SW480 (cell line): ENCODE measurements at places on chromosomes 1 and 21.

GRCh38 chr1:246577082-246577719, 10.9 kb downstream of the CNST start:
- no peak for DNase-seq

- peak; percentile 70 for DNase-seq
These were observed 576 bp downstream of the CCN1 start for GRCh38 chr1:85580872-85581801.

GRCh38 chr1:27147842-27148518, 6.9 kb downstream of the SLC9A1 start:
- no peak for DNase-seq

GRCh38 chr1:67528141-67528540, 97.9 kb upstream of the SERBP1 start:
- DNase-seq, result no peak

DNA sequence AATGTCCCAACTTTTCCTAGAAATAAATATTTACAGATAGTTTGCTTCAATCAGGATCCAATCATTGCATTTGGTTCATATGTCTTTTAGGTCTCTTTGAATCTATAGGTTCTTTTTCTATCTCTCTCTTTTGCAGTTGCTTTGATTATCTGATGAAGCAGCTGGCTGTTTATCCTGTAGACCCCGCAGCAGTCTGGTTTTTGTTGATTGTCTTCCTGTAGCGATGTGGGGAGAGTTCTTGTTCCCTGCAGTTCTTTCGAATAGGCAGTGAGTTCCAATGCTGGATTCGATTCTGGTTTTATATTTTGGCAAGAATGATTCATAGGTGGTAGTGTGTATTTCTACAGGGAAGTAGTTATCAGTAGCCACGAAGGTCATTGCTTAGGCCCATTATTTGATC, 7.4 kb upstream of the MIXL1 start:
- DNase-seq, result no peak

GRCh38 chr1:68820151-68820550, 323.3 kb upstream of the DEPDC1 start:
- DNase-seq, result no peak

DNA sequence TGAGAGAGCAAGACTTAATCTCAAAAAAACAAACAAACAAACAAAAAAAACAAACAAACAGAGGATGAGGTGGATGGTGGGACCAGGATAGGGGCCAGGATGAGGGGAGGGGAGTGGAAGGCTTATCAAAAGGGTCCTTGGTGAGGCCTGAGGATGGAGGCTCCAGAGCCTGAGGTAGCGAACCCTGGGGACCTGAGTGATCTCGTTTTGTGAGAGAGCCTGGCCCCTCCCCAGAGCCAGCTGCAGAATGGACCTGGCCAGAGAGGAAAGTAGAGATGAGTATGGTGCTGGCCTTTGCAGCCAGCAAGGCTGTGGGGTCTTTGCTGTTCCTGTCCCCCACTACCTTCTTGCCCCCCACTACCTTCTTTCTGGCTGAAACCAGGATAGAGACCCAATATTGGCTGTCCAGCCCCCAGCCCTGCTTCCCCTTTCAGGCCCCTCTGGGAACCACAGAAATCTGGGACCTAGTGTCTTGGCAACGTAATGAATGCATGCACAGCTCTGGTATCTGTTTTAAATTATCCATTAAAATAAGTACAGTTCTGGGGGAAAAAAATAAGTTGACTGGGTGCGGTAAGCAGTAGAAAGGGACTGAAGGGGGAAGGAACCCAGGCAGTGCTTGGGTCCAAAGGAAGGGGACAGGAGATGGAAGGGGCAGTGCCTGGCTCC, 1.1 kb upstream of the LMNA start:
- DNase-seq, result no peak

- DNase-seq, result peak; percentile 84
These were observed at the start of gene SYTL1 for GRCh38 chr1:27341525-27342252. Gene SYTL1 (plus strand): TSS chr1:27342022. CDS start chr1:27345335, 3,313 bp downstream.

GRCh38 chr1:83839566-83840173, 159.3 kb downstream of the TTLL7 start:
- DNase-seq, result no peak

DNA sequence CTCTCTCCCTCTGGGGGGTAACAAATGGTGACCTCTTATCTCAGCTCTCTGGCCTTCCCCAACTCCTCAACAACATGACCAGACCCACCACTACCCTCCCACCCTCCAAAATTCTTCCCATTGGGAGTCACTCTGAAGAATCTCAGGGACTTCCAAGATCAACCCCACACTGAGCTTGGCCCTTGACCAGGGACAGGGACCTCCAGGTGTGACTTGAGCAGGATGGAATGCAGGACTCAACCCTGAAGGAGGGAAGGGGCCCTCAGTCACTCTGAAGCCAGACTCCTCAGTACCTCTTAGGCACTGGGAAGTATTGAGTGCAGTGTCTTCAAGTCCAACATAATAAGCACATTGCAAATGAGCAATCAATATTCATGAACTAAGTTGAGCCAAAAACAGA, 1.9 kb downstream of the CASQ1 start:
- no peak for DNase-seq

GRCh38 chr1:154352581-154353459, 27.5 kb downstream of the ATP8B2 start:
- peak; percentile 73 for DNase-seq

DNA sequence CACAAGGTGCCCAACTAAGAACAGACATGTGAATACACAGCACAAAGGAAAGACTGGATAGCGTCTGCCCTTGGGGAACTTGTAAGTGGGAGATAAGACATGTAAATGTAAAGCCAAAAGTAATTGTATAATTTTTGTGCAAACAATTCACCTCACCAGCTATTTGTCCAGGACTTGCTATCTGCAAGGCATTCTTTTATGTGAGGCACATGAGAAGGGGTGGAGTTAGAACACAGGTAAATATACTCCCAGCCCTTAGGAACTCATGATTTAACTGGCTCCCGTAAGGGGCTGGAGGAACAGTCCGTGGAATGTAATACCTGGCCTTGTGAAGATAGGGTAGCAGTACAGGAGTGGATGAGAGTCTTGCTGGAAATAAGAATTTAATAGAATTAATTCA, 61.3 kb downstream of the CDK18 start:
- no peak for DNase-seq

DNA sequence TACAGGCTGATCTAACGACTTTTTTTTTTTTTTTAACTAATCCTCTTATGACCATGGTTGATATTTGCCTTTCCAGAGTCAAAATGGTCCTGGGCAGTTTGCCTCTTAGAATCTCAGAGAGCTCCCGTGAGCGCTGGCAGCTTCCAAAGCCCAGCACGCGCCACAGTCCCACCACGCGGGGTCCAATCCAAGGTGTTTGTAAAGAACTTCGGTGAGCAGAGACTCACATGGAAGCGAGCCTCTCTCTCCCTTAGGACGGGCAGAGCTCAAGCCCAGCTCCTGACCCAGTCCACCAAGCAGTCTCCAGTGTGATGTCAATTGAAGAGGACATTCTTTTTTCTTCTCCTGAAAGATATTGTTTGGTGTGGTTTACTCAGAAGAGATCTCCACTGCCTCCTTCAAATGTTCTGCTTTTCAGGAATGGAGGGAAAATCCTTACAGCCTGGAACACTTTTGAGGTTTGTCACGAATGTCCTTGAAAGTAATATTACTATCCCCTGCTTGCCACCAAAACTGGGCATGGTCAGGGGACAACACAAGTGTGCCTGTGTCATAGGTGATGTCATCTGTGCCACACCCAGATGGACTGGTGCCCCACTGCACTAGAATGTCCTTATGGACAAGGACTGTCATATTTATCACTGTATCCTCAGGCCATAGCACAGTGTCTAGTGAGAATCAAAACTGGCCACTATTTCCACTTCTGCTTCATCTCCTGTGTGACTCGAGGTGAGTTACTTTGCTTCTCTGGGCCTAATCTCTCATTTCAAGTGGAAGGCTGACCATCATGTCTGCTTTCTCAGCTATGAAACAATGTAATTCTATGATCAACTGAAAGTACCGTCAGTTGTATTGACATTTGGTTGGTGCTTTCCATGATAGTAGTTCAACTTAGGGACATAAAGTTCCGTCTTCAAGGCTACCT, 97.4 kb upstream of the EDEM3 start:
- no peak for DNase-seq

GRCh38 chr1:84759756-84760155, 69.5 kb upstream of the SSX2IP start:
- DNase-seq, result no peak

DNA sequence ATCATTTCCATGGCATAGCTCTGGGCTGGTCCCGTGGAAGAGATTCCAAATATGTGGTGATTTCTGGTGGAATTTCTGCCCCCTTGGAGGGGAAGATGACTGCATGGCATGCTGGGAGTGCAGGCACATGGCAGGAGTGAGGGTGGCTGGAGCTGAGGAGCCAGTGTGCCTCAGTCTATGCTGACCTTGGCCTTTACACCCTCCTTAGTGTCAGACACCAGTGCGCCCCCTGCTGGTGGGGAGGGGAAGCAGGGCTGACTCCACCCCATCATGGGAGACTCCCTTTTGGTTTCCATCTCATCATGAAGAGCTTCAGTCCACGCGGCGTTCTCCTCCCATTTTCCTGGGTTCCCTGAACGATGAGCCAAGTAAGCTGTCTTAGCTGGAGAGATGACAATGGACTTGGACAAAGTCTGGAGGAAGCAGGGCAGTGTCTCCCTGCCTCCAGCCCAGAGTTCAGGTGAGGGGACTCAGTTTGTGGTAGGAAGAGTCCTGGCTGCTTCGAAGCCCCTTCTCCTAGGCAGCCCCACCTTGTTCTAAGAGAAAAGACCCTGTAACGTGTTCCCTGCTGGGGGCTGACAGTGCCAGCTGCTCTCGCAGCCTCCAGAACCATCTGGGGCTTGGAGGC, 10.3 kb downstream of the ALX3 start:
- DNase-seq, result peak; percentile 24

GRCh38 chr1:223144431-223144830, 1.4 kb upstream of the TLR5 start:
- no peak for DNase-seq

DNA sequence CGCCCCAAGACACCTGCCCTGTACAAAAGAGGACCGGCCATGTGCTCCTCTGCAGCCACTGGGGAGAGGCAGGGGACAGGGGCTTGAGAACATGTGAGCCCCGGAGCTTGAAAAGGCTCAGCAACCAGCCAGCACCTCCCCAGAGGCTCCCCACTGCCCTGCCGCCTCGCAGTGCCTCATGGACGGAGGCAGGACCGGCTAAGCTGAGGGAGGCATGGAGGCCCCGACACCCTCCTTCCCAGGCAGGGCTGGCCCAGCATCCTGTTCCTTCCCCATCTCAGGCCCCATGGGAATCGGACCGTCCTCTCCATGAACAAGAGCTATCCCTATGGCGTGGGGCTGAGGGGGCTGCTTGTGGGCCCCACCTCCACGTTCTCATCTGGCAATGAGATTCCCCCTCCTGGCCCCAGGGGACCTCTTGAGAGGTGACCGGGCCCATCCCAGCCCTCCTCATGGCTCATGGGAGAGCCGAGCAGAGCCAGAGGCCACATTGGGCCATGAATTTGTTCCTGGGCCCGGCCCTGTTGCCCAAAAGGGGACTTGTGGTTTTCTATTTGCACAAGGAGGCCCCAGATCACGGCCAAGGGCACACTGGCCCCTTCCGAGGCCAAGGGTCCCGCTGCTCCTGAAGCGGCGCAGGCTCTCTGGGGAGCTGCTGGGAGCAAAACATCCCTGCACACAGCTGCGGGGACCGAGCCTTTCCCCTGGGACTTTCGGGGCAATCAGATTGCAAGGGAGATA, 65.2 kb upstream of the ARHGEF16 start:
- DNase-seq, result no peak

- DNase-seq, result no peak
These were observed 5.6 kb upstream of the TTC39A start for GRCh38 chr1:51336004-51336403.
